ENCODE measurements at places on chromosomes 12 and 14. TPM values are rescaled to one million over a fixed set of nuclear protein-coding genes. Genes with fewer than 3 reads are reported as not detected.

GRCh38 chr12:104486943-104487819, 30.4 kb downstream of the CHST11 start:
- no peak for DNase-seq

DNA sequence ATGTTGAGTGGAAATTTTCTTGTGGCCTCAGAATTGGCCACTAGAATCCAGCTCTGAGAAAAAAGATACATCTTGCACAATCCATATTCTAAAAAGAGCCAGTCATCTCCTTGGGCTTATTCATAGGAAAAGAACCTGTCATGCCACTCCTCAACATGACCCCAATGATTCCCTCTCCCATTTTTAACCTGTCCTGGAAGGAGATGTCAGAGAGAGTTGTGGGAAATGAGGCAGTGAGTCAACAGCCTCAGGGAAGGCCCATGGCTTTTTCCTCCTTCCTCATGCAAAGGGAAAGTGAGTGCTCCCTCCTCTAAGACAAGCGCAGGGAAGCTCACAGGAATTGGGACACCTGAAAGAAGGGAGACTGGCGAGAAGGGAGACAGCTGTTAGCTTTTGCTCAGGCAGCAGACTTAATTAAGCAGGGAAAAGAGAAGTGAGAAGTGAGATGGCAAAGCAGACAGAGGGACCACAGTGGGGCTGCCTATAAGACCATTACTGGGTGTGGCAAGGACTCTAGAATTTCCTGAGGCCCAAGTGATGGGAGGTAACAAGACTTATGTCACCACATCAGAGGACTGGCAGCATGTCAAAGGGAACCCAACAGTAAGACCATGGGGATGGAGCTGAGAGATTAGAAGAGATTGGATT, 10.2 kb upstream of the DHRS7 start:
- DNase-seq: no peak

DNA sequence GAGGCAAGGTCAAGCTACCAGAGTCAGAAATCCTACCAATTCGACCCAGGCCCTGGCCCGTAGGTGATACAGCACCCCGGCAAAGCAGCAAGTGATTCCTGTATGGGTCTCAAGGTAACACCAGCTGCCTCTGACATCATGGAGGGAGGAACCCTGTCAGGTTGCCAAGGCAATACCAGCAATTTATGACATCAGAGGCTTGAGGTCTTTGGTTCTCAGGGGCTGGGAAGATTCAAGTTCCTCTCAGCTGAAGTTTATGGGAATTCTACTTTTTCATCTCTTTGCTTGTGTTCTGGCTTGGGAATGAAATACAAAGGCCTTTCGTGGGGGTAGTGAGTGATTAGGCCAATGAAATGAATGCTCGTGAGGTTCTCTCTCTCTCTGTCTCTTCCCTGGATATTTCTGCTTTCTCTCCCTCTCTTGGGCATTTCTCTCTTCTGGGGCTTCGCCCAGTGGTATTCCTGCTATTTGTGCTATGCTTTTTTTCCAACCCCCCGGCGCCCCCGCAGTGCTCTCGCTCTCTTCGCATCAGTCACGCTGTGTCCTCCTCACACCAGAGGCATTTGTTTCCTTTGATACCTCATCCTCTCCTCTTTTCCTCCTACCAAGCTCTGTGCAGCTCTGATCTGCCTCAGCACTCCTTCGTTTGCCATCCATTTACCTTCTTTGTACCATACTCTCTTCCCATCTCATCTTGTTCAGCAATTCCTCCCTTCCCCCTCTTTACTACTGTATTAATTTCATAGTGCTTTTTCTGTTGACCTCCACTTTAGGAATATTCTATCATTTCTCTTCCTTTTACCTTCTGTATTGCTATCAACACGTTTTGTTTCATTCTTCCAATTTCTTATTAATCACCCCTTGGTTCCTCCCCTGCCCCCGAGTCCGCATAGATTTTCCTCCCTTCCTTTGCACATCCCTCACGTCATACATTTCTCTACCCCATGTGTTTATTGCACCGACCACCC, 2.9 kb downstream of the ZFHX2 start:
- DNase-seq: no peak

- DNase-seq: peak; percentile 94
Observed at GRCh38 chr12:32671930-32672780, 6.9 kb upstream of the DNM1L start.

The SMCO2 gene
- total RNA-seq: not detected

The KCNC2 gene
- total RNA-seq: 0.20 TPM

The TAS2R20 gene
- 10.4 TPM for total RNA-seq

Measured in skin of body (tissue), 3 donors.